Activated T-cell treated with anti-CD3 and anti-CD28 coated beads for 48 hours (primary cell): ENCODE measurements at places on chromosomes 1 and 21.

GRCh38 chr1:225848030-225848955 lies 33.9 kb downstream of the TMEM63A start:
- DNase-seq: no peak

DNA sequence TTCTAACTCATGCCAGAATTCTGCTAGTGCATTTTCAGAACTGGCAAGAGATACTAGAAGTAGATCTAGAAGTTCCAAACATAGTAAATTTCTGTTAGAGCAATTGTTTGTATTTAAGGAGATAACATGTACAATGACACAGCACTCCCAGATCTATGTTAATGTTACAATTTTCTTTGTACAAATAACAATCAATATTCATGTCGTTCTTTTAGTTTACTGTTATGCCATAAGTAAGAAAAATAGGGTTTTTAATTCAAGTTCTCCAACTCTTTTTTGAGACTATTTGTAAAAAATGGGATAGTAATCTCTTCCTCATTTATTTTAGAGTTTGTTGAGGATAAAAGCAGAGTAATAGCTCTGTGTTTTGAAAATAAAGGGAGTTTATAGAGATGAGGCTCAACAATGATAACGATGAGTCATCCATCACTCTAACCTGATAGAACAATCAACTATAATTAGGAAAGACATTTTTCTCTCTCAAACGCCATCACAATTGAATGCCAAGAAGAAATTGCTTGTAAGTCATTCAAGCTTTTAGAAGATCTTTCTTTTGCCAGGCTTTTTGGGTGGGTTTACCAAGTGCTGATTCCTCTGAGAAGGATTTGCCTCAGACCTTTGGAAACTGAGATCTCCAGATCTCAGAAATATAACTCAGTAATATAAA lies 638 bp downstream of the CD84 start:
- DNase-seq: no peak

DNA sequence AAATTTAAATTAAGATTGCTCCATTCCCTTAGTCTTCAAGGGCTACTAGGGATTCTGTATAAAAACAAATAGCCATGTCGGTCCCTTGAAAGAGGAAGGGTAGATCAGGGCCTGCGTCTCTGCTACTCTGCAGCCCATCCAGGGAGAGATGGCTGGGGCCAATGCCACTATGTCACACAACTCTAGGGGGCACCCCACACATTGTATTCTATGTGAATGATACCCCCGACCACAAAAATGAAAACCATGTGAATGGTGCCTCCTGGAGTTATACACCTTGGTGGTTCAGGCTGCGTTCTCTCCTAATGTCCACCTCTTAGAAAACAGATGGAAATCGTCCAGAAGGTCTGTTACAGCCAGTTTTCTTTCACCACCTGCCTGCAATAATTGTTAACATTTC lies 18.0 kb downstream of the PIK3C2B start:
- no peak for DNase-seq

DNA sequence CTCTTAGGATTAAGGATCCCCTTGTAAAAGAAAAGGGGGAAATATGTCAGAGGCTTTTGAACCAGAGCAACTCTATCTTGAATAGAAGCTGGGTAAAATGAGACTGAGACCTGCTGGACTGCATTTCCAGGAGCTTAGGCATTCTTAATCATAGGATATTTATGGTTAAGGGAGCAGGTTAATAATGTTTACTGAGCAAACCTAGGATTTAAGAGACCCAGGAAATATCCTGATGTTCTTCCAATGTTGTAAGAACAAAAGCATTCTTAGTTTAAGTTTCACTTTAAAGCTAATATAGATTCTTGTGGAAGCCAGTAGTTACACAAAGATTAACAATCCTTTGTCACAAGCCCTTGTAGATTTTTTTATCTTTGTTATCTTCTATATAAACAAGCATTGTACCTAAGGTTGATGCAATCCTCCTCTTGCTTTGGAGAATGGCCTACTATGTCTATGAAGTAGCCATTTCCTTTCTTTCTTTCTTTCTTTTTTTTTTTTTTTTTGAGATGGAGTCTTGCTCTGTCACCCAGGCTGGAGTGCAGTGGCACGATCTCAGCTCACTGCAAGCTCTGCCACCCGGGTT lies 570.2 kb upstream of the BEND5 start:
- DNase-seq: no peak

- DNase-seq: no peak
Measured at GRCh38 chr1:70075761-70076160, 129.6 kb downstream of the LRRC40 start.

GRCh38 chr1:188269956-188270355 lies 1441.2 kb downstream of the PLA2G4A start:
- DNase-seq: no peak

GRCh38 chr1:30763651-30764248 lies 6.2 kb upstream of the LAPTM5 start:
- no peak for DNase-seq

- DNase-seq: no peak
Measured at GRCh38 chr1:24122776-24123175, 10.8 kb upstream of the MYOM3 start.

DNA sequence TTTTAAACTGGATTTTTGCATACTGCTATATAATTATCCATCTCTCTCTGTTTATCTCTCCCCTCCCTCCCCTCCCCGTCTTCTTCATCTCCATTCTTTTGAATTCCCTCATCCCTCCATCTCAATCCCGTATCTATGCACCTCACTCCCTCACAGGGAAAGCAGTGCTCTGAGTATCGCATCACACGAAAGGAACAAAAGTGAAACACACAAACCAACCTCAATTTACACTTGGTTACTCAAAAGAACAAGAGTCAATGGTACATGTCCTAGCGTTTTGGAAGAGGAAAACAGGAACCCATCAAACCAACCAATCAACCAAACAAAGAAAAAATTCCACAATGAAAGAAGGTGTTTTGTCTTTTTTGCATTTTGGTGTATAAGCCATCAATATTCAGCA lies 115.1 kb downstream of the NBPF12 start:
- no peak for DNase-seq

DNA sequence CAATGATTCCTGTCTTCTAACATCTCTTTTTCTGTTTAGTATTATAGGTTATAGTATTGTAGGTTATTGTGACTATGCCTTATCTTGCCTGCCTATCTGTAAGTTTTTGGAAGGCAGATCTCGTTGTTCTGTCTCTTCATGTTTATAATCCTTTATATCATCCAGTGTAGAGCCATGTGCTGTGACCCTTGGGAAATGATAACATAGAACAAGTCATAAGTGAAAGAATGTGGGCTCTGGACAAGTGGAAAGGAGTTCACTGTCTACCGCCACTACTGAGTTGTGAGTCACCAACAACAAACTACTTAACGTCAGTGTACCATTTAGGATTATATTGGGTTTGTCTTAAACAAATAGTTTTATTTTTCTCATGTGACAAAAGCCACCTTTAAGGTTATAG lies 139.3 kb downstream of the LYPLAL1 start:
- DNase-seq: no peak

- no peak for DNase-seq
Measured at GRCh38 chr1:80363689-80364475, 1357.4 kb upstream of the ADGRL4 start.
